CD14-positive monocyte (primary cell): ENCODE measurements at places on chromosomes 4 and X.
A peak's percentile ranks its signal among the peaks of the same experiment; 100 is the strongest.

GRCh38 chrX:75968293-75968692 lies 183.2 kb upstream of the MAGEE2 start:
- H3K4me1 ChIP-seq, result no peaks in the 10 kb centered on the region
- H3K4me3 ChIP-seq, result no peak overlapping the region
- no peaks in the 10 kb centered on the region for H3K36me3 ChIP-seq
- no peaks in the 10 kb centered on the region for H3K27me3 ChIP-seq

- H3K27ac ChIP-seq, result no peak overlapping the region
- H3K4me3 ChIP-seq, result no peak overlapping the region
- H3K4me1 ChIP-seq, result no peaks in the 10 kb centered on the region
- no peaks in the 10 kb centered on the region for H3K27me3 ChIP-seq
- no peaks in the 10 kb centered on the region for H3K36me3 ChIP-seq
Observed at GRCh38 chr4:160546201-160546600, 1443.3 kb downstream of the RAPGEF2 start.

GRCh38 chrX:153583433-153583832 lies 15.5 kb downstream of the CCNQ start:
- H3K4me3 ChIP-seq, result peak overlapping the region; percentile 42
- no peak overlapping the region for H3K27ac ChIP-seq
- no peaks in the 10 kb centered on the region for H3K27me3 ChIP-seq
- peak; percentile 8 for DNase-seq

GRCh38 chrX:1086444-1087409 lies 125.7 kb downstream of the CRLF2 start:
- H3K27ac ChIP-seq, result no peak overlapping the region
- H3K36me3 ChIP-seq, result no peaks in the 10 kb centered on the region
- H3K4me1 ChIP-seq, result no peaks in the 10 kb centered on the region
- H3K4me3 ChIP-seq, result no peak overlapping the region
- peak; percentile 33 for DNase-seq

GRCh38 chr4:27173280-27173679 lies 312.6 kb downstream of the STIM2 start:
- H3K36me3 ChIP-seq, result no peaks in the 10 kb centered on the region
- H3K27me3 ChIP-seq, result no peaks in the 10 kb centered on the region
- no peak for DNase-seq

DNA sequence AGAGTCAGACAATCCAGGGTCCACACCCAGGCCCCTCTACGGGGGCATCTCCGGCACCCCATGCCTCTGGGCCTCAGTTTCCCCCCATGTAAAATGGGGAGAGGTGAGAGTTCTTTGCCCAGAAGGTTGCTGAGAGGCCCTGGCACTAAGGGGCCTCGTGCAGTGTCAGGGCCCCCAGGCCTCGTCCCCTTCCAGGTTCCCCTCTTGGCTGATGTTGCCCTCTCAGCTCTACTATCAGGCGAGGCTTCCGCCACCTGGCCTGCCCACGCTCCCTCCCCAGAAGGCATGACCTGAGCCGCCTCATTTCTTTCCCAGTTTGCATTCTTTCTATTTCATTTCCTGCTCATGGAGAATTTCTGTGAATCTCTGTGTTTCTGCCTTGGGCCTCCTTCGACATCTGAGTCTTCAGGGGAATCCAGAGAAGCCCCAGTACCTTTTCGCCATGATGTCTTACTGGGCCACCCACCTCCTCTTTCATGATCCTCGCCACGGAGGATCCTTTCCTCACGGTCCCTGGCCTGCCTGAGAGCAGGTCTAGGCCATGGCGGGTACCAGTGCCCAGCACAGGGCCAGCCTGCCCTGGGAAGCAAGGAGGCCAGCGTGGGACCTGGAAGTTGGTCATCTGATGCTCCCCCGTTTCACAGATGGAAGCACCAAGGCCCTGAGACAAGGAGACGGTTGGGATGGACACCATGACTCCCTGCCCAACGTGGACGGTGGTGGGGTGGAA lies 21.9 kb upstream of the MRFAP1 start:
- DNase-seq, result no peak
- no peaks in the 10 kb centered on the region for H3K27me3 ChIP-seq
- peaks cover 70% of the 10 kb centered on the region for H3K36me3 ChIP-seq
- no peak overlapping the region for H3K27ac ChIP-seq

GRCh38 chr4:88445252-88445651 lies 11.7 kb upstream of the HERC5 start:
- H3K4me1 ChIP-seq, result no peaks in the 10 kb centered on the region
- no peaks in the 10 kb centered on the region for H3K27me3 ChIP-seq
- peaks cover 21% of the 10 kb centered on the region for H3K36me3 ChIP-seq
- no peak overlapping the region for H3K4me3 ChIP-seq
- DNase-seq, result no peak

DNA sequence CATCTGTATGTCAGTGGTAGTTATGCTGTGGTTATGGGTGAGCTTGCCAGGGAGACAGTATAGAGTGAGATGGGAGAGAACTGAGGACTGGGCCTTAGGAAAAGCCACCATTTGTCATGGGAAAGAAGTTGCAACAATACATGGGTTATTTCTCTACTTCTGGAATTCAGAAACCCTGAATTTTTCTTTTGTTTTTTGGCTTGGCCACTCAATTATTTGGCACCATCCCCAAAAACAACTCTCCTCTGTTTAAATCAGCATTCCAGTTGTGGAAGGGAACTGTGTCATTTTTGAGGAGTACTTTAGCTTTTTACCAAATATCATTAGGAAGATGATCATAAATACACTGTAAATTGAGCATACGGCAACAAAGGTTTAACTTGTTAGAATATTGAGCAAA lies 41.1 kb upstream of the ACSL4 start:
- DNase-seq, result no peak
- peaks cover 11% of the 10 kb centered on the region for H3K4me1 ChIP-seq

DNA sequence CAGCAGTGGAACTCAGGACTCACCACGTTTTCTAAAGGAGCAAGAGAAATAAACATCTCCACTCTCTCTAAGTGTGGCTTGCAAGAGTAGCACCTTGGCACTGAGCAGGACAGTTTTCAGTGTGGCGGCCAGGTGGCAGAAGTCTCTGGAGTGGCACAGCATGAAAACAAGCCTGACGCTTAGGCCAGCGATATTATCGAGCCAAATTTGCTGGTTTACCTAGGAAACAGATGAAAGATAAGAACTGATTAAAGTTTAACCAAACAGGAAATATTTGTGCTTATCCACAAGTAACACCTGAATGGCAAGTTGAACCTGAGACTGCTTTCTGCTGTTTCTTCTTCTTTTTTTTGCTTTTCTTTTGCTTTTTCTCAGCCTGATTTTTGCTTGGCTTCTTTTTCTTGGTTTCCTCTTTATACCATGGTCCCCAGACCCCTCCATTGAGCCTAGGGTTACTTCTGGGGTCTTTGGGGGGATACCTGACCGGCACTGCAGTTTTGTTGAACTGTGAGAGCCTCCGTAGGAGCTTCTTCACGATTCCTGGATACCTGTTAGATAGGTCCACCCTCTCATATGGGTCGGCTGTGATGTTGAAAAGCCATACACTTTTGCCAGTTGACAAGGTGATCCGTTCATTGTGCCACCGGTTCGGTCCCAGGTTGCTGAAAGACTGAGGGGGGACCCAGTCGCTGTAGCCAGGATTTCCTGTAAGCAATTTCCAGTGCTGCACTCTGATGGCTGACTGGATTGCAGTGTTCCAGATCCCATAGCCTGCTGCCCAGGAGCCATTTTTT lies 77.3 kb downstream of the ARSJ start:
- H3K4me3 ChIP-seq, result no peak overlapping the region
- no peak for DNase-seq

- H3K36me3 ChIP-seq, result no peaks in the 10 kb centered on the region
- no peak overlapping the region for H3K27ac ChIP-seq
- no peak overlapping the region for H3K4me3 ChIP-seq
- no peaks in the 10 kb centered on the region for H3K4me1 ChIP-seq
- H3K27me3 ChIP-seq, result no peaks in the 10 kb centered on the region
Observed at GRCh38 chrX:103722505-103722904, 11.8 kb downstream of the TMEM31 start.

- peaks cover 14% of the 10 kb centered on the region for H3K4me1 ChIP-seq
- H3K36me3 ChIP-seq, result no peaks in the 10 kb centered on the region
- no peak overlapping the region for H3K27ac ChIP-seq
Observed at GRCh38 chrX:3820167-3820566, 106.7 kb upstream of the PRKX start.
